ENCODE measurements at places on chromosomes 4 and X. TPM values are rescaled to one million over a fixed set of nuclear protein-coding genes. Genes with fewer than 3 reads are reported as not detected.

STOX2 gene
- total RNA-seq = not detected

GALNTL6 gene
- not detected for total RNA-seq

ARHGEF6 gene
- total RNA-seq = 97.8 TPM

SGCB gene
- 13.0 TPM for total RNA-seq

TEX13C gene
- total RNA-seq = not detected

DOCK11 gene
- 62.6 TPM for total RNA-seq

NSDHL gene
- 15.5 TPM for total RNA-seq

ZNF630 gene
- total RNA-seq = 1.6 TPM

TRPC5OS gene
- not detected for total RNA-seq

UGDH gene
- 11.7 TPM for total RNA-seq

TLR10 gene
- total RNA-seq = 0.08 TPM

MFAP3L gene
- 0.03 TPM for total RNA-seq

- H3K36me3 ChIP-seq = no peaks in the 10 kb centered on the region
- no peak overlapping the region for H3K4me3 ChIP-seq
- DNase-seq = no peak
- H3K27me3 ChIP-seq = no peaks in the 10 kb centered on the region
Measured at GRCh38 chrX:17039826-17040225, 93.4 kb downstream of the REPS2 start.

GRCh38 chr4:57077550-57078343 is 32.4 kb downstream of the IGFBP7 start:
- no peak for DNase-seq
- H3K4me1 ChIP-seq = no peaks in the 10 kb centered on the region
- no peak overlapping the region for H3K27ac ChIP-seq
- H3K36me3 ChIP-seq = no peaks in the 10 kb centered on the region
- H3K4me3 ChIP-seq = no peak overlapping the region

- H3K4me1 ChIP-seq = no peaks in the 10 kb centered on the region
- H3K36me3 ChIP-seq = no peaks in the 10 kb centered on the region
- no peaks in the 10 kb centered on the region for H3K27me3 ChIP-seq
- H3K27ac ChIP-seq = no peak overlapping the region
- no peak for DNase-seq
Measured at GRCh38 chr4:123838474-123838873, 441.9 kb downstream of the SPRY1 start.

GRCh38 chrX:49175435-49176274 is 4.0 kb downstream of the PLP2 start:
- H3K4me3 ChIP-seq = no peak overlapping the region
- DNase-seq = no peak
- H3K36me3 ChIP-seq = peaks cover 56% of the 10 kb centered on the region
- H3K27ac ChIP-seq = no peak overlapping the region

DNA sequence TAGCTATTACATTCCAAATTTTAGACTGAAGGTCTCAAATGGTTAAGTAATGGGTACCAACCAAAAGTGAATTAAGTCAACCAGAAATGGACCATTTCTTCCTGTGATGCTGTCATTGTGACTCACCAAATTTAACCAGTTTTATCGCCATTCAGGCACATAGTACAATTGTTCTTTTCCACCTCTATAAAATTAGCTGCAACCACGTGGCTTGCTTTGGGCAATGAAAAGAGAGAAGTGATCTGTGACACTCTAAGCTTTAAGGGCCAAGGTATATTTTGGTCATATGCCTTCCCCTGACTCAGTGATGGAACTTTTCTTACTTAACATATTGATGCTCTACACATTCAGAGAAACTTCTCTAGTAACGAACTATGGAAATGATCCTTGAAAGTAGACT is 20.3 kb upstream of the PHF8 start:
- DNase-seq = no peak
- H3K4me3 ChIP-seq = no peak overlapping the region
- no peaks in the 10 kb centered on the region for H3K36me3 ChIP-seq
- H3K4me1 ChIP-seq = no peaks in the 10 kb centered on the region
- no peaks in the 10 kb centered on the region for H3K27me3 ChIP-seq

DNA sequence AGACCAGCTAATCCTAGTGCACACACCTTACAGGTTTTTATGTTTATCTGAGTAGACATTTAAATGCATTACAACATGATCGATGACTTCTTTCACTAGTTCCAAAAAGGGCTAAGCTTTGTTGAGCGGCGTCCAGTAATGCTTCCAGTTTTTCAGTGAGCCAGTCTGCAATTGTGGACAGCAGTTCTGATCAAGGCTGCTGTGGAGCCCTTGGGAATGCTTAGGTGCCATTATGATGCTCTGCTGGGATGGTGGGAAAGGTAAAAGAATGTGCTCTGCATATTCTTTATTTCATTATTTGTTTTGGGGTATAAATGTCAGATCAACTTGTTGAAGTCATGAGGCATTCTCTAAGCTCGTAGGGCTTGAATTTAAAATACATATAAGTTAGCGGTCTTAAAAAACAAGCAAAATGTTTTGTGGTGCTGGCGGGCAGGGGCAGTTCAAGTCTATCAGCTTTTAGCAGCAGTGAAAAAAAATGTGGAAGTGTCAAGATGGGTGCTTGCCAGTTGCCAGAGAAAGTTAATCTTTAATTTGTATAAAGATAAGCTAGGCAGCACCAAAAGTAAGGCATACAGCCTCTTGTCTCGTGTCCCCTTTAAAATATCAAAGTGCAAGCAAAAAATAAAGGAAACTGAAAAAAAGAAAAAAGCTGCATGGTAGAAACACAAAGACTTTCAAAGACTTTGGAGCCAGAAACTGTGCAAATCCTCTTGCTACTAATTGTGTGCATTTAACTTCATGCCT is 5.8 kb downstream of the MID1IP1 start:
- peak overlapping the region; percentile 94 for H3K4me3 ChIP-seq
- DNase-seq = no peak
- no peaks in the 10 kb centered on the region for H3K27me3 ChIP-seq

- H3K4me3 ChIP-seq = no peak overlapping the region
- DNase-seq = no peak
- peaks cover 35% of the 10 kb centered on the region for H3K27me3 ChIP-seq
- H3K36me3 ChIP-seq = no peaks in the 10 kb centered on the region
- peaks cover 5% of the 10 kb centered on the region for H3K4me1 ChIP-seq
- no peak overlapping the region for H3K27ac ChIP-seq
Measured at GRCh38 chr4:41257906-41258305, 1.2 kb downstream of the UCHL1 start.

DNA sequence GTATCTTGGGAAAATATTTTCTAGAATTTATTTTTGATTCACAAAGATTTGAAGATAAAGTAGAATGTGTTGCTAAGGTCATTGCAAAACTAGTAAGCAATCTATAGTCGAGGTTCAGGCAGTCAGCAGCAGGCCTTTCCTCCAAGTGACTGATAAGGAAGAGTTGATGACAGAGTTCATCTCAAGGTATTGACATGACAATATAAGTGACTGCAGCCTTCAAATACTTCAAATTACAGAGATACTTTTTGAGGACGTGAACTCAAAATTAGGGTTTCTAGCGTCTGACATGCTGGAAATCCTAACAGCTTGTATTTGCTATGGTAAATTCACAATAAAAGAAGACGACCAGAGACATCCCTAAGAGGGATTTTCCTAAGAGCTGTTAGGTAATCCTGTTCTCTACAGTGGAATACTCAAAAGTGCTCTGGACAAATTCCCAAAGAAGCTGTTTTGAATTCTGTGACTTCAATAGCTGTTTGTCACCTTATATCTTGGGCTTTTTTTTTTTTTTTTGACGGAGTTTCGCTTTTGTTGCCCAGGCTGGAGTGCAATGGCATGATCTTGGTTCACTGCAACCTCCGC is 7.4 kb downstream of the ARHGAP10 start:
- no peaks in the 10 kb centered on the region for H3K36me3 ChIP-seq
- no peak overlapping the region for H3K4me3 ChIP-seq
- H3K4me1 ChIP-seq = peaks cover 33% of the 10 kb centered on the region
- no peak for DNase-seq
- H3K27ac ChIP-seq = no peak overlapping the region

DNA sequence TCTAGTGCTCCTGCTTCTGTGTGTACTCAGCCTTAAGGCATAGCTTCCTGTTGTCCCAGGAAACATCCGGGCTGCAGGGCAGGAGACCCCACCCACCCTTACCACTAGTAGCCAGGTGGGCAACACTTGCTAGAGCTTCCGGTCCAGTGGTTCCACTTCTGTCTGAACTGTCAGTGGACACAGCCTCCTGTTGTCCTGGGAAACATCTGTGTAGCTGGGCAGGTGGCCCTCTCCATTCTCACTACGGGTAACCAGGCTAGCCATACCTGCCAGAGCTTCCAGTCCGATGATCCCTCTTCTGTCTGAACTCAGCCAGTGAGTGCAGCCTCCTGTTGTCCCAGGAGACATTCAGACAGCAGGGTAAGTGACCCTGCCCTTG is 372.2 kb downstream of the INPP4B start:
- no peaks in the 10 kb centered on the region for H3K4me1 ChIP-seq
- H3K36me3 ChIP-seq = no peaks in the 10 kb centered on the region
- no peak overlapping the region for H3K4me3 ChIP-seq
- no peak for DNase-seq

- no peak overlapping the region for H3K4me3 ChIP-seq
- H3K4me1 ChIP-seq = no peaks in the 10 kb centered on the region
- DNase-seq = no peak
- no peak overlapping the region for H3K27ac ChIP-seq
- no peaks in the 10 kb centered on the region for H3K27me3 ChIP-seq
Measured at GRCh38 chr4:186844059-186844681, 120.5 kb upstream of the FAT1 start.

DNA sequence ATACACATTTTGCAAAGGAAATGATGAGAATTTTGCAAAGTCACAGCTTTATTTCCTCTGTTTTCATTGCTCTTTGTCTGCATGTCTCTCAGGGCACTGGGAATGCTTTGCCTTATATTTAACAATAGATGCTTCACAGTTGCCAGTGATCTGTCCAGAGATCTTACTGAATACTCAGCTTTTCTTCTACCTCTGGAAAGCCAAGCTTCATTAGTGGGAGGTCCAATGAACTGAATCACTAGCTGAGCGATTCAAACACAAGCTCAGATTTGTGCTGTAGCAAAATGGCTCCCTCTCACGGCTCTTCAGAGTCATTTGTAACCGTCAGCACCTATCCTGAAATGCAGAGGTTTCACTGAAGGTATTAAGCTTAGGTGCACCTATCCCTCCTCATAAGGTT is 138.9 kb downstream of the DCLK2 start:
- no peaks in the 10 kb centered on the region for H3K36me3 ChIP-seq
- peaks cover 9% of the 10 kb centered on the region for H3K27me3 ChIP-seq
- no peak overlapping the region for H3K4me3 ChIP-seq
- DNase-seq = no peak

GRCh38 chr4:1623400-1623799 is 60.7 kb downstream of the FAM53A start:
- no peaks in the 10 kb centered on the region for H3K36me3 ChIP-seq
- DNase-seq = no peak
- H3K27ac ChIP-seq = no peak overlapping the region

- no peak overlapping the region for H3K4me3 ChIP-seq
- H3K27me3 ChIP-seq = no peaks in the 10 kb centered on the region
- no peaks in the 10 kb centered on the region for H3K36me3 ChIP-seq
- no peak for DNase-seq
- H3K27ac ChIP-seq = no peak overlapping the region
Measured at GRCh38 chrX:8196776-8197175, 25.7 kb upstream of the VCX2 start.

DNA sequence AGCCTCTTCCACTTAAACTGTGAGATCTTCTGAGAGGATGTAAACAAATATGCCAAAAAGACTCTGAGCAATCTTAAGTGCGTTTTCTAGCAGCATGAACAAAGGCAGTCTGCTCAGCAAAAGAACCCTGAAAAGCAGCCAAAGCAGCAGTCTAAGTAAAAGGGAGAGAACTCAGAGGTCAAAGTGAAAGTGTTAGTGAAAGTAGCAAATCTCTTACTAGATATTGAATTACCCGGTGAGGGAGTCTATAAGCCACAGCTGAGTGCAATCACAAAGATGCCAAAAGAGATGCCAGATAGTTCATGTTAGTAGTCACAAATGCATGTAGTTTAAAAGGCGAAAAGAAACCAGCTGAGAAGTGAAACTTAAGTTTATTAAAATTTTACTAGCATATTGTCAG is 7.9 kb upstream of the GNRHR start:
- peak; percentile 24 for DNase-seq
- H3K36me3 ChIP-seq = no peaks in the 10 kb centered on the region
- H3K27ac ChIP-seq = no peak overlapping the region
- H3K27me3 ChIP-seq = no peaks in the 10 kb centered on the region
- peak overlapping the region; percentile 16 for H3K4me3 ChIP-seq
- H3K4me1 ChIP-seq = peaks cover 6% of the 10 kb centered on the region

- no peak for DNase-seq
- H3K4me1 ChIP-seq = no peaks in the 10 kb centered on the region
- no peak overlapping the region for H3K27ac ChIP-seq
- H3K27me3 ChIP-seq = no peaks in the 10 kb centered on the region
- H3K4me3 ChIP-seq = no peak overlapping the region
Measured at GRCh38 chr4:114924311-114924710, 189.1 kb downstream of the NDST4 start.

DNA sequence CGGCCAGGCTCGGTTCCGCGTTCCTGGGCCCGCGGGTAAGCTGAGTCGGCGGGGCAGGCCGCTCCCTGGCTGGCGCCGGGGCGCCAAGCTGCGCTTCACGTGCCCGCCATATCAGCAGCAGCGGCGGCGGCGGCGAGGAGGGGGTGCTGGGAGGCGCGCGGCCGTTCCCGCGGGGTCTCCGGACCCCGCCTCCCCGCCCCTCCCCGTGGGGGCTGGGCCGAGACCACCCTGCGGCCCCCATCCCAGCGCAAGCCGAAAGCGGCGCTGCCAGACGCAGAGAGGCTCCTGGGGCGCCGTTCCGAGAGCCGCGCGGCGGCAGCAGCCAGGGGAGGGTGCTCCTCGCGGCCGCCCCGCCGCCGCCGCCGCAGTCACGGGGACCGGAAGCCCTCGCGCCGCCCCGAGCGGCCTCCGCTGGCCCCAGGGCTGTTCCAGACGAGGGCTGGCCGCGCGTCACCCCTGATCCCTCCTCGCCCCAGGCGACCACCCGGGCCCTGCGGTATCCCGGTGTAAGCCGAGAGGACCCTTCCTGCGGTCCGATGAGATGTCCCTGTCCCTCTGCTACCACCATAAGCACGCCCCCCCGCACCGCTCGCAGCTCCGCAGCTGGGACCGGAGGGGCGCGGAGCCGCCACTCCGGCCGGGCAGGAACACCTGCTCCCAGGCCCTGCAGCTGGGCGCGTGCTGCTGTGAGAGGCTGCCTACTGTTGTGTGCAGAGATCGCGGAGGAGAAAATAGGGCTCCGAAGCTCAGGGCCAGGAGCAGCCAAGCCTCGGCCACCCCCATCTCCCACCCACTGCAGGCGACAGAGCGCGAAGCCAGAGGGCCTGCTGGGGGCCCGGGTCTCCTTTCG is 7.5 kb upstream of the BCOR start:
- H3K36me3 ChIP-seq = no peaks in the 10 kb centered on the region
- DNase-seq = peak; percentile 43
- H3K27ac ChIP-seq = peak overlapping the region; percentile 78
- no peaks in the 10 kb centered on the region for H3K27me3 ChIP-seq

- no peak overlapping the region for H3K4me3 ChIP-seq
- H3K27ac ChIP-seq = no peak overlapping the region
- no peaks in the 10 kb centered on the region for H3K27me3 ChIP-seq
- DNase-seq = no peak
Measured at GRCh38 chrX:96841325-96841724, 42.4 kb upstream of the RPA4 start.

GRCh38 chr4:185875316-185875907 is 63.4 kb upstream of the SORBS2 start:
- no peak for DNase-seq
- no peak overlapping the region for H3K27ac ChIP-seq
- no peaks in the 10 kb centered on the region for H3K4me1 ChIP-seq
- H3K36me3 ChIP-seq = no peaks in the 10 kb centered on the region

Data from activated CD8-positive, alpha-beta T cell treated with anti-CD3 and anti-CD28 coated beads, Interleukin-2, amount 10 ng/mL, durations not matched to agents 7 days and 5 days (primary cell).